ENCODE measurements at places on chromosomes 12 and 14. TPM values are rescaled to one million over a fixed set of nuclear protein-coding genes. Genes with fewer than 3 reads are reported as not detected.

The GLIPR1L1 gene
- 0.79 TPM for total RNA-seq

The CLEC4C gene
- total RNA-seq: not detected

The KLHL33 gene
- under 0.01 TPM for total RNA-seq

The FERMT2 gene
- total RNA-seq: 104 TPM

The CELA1 gene
- total RNA-seq: not detected

The SLC38A1 gene
- 504 TPM for total RNA-seq

The SCARB1 gene
- total RNA-seq: 2.7 TPM

The FAIM2 gene
- total RNA-seq: under 0.01 TPM

The OR4E1 gene
- not detected for total RNA-seq

The FAM161B gene
- total RNA-seq: 6.3 TPM

The CISTR gene
- not detected for total RNA-seq

The MLH3 gene
- total RNA-seq: 18.5 TPM

The POTEG gene
- total RNA-seq: not detected

The SLC6A15 gene
- total RNA-seq: 3.8 TPM

The ADCY4 gene
- 2.0 TPM for total RNA-seq

The OTOGL gene
- total RNA-seq: not detected

The USP44 gene
- 0.54 TPM for total RNA-seq

The PIGH gene
- total RNA-seq: 15.8 TPM

The FIGNL2 gene
- total RNA-seq: not detected

The AQP2 gene
- total RNA-seq: not detected

The AVPR1A gene
- 0.39 TPM for total RNA-seq

The ISM2 gene
- total RNA-seq: under 0.01 TPM

The C1R gene
- 1.6 TPM for total RNA-seq

The VAMP1 gene
- 9.5 TPM for total RNA-seq

The TAS2R8 gene
- total RNA-seq: not detected

The SYT1 gene
- 0.54 TPM for total RNA-seq

The ACRBP gene
- total RNA-seq: not detected
